Brain microvascular endothelial cell (primary cell): ENCODE measurements at places on chromosomes 6 and 20.

DNA sequence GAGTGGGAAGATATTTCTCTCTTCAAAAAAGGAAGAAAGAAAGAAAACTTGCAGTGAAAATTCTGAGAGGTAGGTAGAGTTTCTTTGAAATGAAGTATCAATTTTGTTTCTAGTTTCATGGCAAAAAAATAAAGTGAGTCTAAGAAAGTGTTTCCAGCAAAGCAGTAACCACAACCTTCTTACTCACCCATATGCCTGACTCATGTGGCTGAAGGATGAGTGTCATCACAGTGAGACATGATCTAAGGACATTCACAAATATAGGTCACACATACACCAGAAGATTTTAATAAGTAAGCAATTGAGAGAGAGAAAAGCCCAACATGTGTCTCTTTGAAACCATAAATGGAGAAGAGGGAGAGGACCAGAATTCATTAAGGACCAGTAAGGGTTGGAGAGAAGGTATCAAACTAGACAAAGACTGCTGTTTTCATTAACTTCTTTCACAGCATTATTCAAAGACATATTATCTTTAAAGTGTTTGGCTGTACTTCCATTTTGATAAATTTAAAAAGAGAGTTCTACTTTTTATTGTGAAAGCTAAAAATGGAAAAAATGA, 169.5 kb downstream of the FRK start:
- DNase-seq: peak; percentile 83

GRCh38 chr6:6766230-6766905, 177.8 kb downstream of the LY86 start:
- no peak for DNase-seq

GRCh38 chr20:47481330-47482216, 20.1 kb upstream of the NCOA3 start:
- DNase-seq: no peak

DNA sequence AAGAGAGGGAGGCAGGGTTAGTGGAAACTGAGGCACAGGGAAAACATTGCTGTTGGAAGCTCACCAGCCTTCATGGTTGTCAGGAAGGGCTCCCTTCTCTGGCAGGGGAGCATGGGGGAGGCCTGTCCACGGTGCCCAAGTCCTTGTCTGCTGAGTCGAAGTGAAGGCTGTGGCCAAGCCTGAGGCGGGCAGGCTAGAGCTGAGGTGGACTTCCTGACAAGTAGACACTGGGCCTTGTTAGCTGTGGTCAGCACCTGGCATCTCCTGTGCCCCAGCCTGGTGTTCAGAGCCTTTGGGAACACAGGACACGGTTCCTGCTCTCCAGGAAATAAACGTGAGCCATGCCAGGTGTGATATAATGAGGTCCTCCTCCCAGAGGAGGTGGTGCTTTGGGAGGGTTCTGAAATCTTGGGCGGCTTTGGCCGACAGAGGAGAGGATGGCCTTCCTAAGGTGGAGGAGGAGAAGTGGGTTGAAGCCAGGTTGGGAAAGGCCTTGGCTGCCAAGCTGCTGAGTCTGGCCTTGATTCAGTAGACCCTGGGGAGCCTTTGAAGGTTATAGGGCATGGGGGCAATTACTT, 138.4 kb upstream of the RNF24 start:
- no peak for DNase-seq

DNA sequence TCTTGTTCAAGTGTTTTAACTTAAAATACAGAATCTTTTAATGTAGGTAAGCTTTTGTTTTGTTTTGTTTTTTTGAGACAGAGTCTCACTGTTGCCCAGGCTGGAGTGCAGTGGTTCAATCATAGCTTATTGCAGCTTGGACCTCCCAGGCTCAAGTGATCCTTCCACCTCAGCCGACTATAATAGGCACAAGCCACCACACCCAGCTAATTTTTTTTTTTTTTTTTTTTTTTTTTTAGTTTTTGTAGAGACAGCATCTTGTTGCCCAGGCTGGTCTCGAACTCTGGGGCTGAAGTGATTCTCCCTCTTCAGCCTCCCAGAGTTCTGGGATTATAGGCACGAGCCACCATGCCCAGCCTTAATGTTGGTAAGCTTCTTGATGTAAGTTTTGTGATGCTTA, 3.3 kb downstream of the EFHC1 start:
- no peak for DNase-seq

DNA sequence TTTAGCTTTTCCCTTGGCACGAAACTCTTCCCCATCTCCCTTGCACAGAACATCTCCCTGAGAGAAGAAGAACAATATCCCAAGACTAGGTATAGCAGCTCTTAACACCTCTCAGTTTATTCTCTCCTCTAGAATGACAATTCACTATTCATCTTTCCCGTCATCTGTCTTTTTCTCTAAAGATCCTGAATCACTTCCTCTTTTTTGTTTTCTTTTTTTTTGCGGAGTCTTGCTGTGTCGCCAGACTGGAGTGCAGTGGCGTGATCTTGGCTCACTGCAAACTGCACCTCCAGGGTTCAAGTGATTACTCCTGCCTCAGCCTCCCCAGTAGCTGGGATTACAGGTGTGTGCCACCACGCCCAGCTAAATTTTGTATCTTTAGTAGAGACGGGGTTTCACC, 574.4 kb upstream of the MAP3K7 start:
- DNase-seq: no peak

GRCh38 chr6:28817808-28818145, 106.0 kb downstream of the TRIM27 start:
- DNase-seq: no peak

GRCh38 chr6:141326426-141326825, 806.3 kb upstream of the GJE1 start:
- DNase-seq: peak; percentile 100

GRCh38 chr6:101666256-101666655, 272.7 kb downstream of the GRIK2 start:
- DNase-seq: peak; percentile 45

- no peak for DNase-seq
These were observed 272.0 kb downstream of the SMOC2 start for GRCh38 chr6:168712993-168713392.

- no peak for DNase-seq
These were observed 90.5 kb downstream of the SAMD3 start for GRCh38 chr6:130132286-130132701.

- no peak for DNase-seq
These were observed 85.7 kb downstream of the HIVEP1 start for GRCh38 chr6:12097791-12098190.

DNA sequence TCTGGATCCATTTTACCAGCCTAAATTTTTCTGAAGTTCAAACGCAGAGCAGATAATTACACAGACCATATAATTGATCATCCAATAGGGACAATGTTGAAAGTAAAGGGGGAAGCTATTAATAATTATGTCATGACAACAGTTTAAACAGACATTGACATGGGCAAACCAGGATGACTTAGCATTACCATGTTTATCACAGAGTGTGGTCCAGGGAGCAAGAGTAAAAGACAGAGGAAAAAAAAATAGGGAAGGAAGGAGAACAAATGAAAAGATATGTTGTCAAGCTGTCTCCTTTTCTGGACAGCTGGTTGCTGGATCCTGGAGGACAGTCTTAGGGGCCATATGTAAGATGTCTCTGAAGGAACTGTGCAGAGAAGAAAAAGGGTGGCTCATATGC, 69.4 kb upstream of the FBXL4 start:
- DNase-seq: no peak

DNA sequence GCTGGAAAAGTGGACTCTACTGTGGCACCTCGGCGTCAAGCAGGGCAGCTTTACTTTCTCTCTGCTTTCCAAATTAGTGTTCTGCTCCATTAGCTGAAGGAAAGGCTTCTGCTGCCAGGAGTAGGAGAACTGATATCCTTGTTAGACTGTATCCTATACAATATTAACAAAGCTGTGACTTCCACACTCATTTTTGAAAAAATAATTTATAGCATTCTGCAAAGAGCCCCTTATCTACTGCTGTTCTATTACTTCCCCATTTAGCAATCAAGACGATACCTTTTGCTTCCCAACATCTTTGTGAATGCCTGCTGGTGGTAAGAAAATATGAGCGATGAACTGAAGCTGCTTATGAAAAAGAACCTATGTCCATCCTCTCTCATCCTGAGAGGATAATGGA, 151.1 kb downstream of the UBE3D start:
- DNase-seq: no peak

DNA sequence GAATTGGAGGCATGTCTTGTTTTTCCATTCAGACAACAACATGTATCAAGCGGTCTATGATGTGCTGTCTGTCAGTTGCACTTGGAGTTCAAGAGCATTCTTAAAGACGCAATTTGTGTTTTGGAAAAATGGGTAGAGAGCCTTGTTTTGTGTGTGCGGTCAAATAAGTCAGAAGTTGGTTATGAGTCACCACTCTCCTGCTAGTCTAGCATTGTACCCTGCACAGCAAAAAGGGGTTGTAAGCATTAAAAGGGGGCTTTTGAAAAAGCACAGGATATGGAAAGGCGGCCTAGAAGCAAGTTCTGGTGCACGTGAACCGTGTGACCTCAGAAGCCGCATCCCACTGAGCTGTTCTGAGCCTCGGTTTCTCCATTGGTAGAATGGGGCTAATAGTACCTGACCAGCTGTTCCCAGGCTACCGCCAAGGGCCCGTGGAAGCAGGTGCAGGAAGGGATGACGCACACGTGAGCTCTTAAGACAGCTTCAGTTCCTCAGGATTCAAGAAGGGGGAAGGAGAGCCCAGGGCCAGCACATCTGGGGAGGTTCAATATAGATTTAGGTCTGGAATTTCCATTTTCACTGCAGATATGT, 61.6 kb upstream of the SNX9 start:
- DNase-seq: peak; percentile 68
